ENCODE measurements at places on chromosomes 11 and 22. TPM values are rescaled to one million over a fixed set of nuclear protein-coding genes. Genes with fewer than 3 reads are reported as not detected.

Gene CHRM4
- under 0.01 TPM for total RNA-seq

Gene NTM
- total RNA-seq: 4.9 TPM

Gene CST6
- 0.84 TPM for total RNA-seq

Gene DNHD1
- total RNA-seq: 2.1 TPM

Gene MYOD1
- not detected for total RNA-seq

Gene C1QTNF4
- total RNA-seq: 1.8 TPM

Gene PAMR1
- 26.1 TPM for total RNA-seq

Gene FAM83F
- 0.17 TPM for total RNA-seq

Gene MOGAT2
- total RNA-seq: not detected

Gene POU2AF2
- total RNA-seq: not detected

Gene RELA
- total RNA-seq: 43.6 TPM

Data from bronchus fibroblast of lung (primary cell).